ENCODE measurements at places on chromosomes 4 and X. TPM values are rescaled to one million over a fixed set of nuclear protein-coding genes. Genes with fewer than 3 reads are reported as not detected.

DNA sequence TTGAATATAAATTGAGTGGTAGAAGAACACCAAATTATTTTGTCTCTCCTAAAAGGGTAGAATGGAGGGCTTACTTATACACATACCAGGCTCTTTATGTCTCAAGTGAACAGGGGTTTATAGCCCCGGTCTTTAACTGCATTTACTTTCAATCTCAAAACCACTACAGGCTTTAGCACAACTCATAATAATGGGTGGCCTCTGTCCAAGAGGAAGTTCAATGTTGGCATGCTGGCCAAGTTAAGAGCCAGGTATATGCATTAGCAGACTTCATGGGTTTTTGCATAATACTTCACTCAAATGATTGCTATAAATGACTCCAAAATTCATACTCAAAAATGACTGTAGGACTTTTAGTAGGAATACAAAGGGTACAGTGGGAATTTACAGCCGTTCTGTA lies 118.5 kb upstream of the OTUD4 start:
- DNase-seq, result no peak

GRCh38 chr4:133720001-133720400 lies 481.6 kb downstream of the PABPC4L start:
- no peak for DNase-seq

- no peak for DNase-seq
Observed at GRCh38 chr4:155474758-155475157, 98.0 kb upstream of the MAP9 start.

GRCh38 chr4:76364763-76365162 lies 56.2 kb downstream of the CCDC158 start:
- no peak for DNase-seq

- DNase-seq, result no peak
Observed at GRCh38 chr4:5783486-5783885, 72.5 kb downstream of the EVC start.

- no peak for DNase-seq
Observed at GRCh38 chrX:74464722-74465121, 43.4 kb downstream of the SLC16A2 start.

DNA sequence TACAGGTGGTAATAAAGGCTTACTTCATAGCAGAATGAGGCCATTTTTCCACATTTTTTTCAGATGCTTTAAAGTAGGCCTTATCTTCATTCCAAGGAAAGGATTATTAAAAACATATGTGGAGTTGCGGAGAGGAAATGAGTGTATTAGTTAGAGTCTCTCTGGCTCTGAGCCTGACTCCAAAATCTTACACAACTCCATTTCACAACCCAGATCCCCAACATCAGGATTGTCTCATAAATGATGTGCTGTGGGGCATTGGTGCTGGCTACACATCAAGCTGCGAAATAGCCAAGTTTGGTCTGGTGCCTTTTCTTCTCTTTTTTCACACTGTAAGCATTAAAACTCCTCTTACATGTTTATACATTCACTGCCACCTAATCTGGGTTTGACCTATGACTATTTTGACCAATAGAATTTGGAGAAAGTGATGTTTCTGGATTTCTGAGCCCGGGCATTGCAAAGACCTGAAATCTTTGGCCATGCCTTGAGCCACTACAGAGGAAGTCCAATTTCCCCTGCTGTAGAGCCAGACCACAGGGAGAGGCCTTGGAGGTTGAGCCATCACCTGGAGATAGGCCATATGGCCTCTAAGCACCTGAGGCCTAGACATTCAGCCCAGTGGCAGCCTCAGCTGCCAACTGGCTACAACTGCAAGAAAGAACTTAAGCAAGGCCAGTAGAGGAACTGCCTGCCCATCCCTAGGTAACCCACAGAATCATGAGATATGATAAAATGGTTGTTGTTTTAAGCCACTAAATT lies 16.7 kb upstream of the SOD3 start:
- DNase-seq, result no peak

The LRIT3 gene
- total RNA-seq, result 0.20 TPM

The VEGFC gene
- not detected for total RNA-seq

The SSX4 gene
- not detected for total RNA-seq

The AWAT2 gene
- 0.30 TPM for total RNA-seq

The PNCK gene
- total RNA-seq, result 1.0 TPM
